ENCODE measurements at places on chromosomes 7 and 10. TPM values are rescaled to one million over a fixed set of nuclear protein-coding genes. Genes with fewer than 3 reads are reported as not detected.

The UBE3C gene
- total RNA-seq: 55.0 TPM

The PON3 gene
- not detected for total RNA-seq

- no peak for DNase-seq
Measured at GRCh38 chr10:114034923-114035645, 8.6 kb upstream of the ADRB1 start.

DNA sequence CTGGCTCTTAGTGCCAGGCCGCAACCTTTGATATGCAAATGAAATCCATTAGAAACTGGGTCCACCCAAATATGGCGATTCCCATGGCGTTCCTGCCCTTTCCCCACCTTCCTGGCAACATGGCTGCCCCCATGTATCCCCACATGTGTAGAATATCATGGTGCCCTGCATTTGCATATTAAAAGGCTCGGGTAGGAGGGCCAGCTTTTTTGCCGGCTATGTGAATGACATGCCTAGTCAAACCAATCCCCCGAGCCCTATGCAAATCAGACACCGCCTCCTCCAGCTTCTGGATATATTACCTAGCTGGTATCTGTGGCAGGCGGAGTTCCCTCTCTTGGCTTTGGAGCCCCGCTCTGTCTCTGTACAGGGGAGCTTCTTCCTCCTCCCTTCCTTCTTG, 18.3 kb downstream of the MMS19 start:
- no peak for DNase-seq

DNA sequence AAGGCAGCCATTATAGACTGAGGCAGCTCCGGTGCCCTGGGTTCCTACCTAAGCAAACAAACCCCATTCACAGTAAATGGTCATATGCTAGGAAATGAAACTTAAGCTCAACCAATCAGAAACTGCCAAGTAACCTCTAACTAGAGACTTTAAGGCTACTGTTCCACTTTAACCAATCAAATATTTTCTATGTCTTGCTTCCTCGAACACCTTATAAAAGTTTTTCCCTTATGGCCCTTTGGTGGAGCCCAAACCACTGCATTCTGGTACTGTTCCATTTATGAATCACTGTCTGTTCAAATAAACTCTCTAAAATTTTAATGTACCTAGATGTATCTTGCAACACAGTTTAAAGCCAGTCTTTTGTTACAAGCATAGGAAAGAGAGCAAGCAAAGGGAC, 361.1 kb downstream of the HGF start:
- no peak for DNase-seq

GRCh38 chr10:98980353-98980752, 255.3 kb downstream of the HPSE2 start:
- no peak for DNase-seq

- DNase-seq: no peak
Measured at GRCh38 chr7:70344726-70345125, 746.5 kb downstream of the AUTS2 start.

- DNase-seq: no peak
Measured at GRCh38 chr10:36464291-36464690, 661.1 kb upstream of the ANKRD30A start.

DNA sequence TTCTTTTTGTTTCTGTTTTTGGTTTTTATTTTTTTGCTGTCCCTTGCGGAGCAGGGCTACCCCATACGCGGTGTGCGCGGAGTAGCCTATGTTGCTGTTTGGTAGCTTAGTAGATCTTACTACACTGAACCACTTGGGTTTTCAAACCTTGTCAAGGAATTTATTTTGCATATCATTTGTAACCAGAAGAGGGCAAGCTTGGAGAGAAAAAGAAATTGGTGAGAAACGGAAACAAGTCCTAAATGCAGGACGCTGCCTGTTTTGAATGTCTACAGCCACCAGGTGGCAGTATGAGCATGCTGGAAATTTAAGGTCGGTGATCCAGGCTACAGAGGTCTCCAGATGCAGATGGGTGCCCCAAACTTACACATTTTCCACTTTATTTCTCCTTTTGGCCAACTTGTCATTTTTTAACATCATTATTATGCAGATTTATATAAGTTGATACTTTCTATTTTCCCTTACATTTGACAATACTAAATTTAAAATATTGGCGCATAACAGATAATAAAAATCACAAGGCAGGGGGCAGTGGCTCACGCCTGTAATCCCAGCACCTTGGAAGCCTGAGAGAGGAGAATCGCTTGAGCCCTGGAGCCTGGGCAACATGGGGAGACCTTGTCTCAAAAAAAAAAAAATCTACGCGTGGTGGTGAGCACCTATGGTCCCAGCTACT, 15.3 kb upstream of the TRA2A start:
- peak; percentile 81 for DNase-seq

DNA sequence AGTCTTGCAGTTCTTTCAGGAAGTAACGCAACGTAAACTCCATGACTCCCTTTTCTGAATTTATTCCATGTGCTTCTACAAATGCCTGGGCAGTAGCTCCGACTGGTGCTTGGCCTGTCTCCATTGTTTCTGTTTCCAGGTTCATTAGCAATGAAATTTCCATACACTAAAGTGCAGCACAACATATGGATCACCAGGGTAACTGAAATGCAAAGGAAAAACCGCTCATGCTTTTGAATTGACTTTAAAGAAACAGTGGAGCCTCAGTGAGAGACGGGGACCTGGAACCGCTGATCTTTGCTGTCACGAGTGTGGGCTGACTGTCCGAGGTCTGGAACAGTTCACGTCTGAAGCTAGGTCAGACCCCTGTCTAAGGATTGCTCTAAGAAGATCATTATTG, 126.5 kb upstream of the IGFBP3 start:
- no peak for DNase-seq

- no peak for DNase-seq
Measured at GRCh38 chr7:110076194-110076593, 1014.7 kb upstream of the LRRN3 start.

Data from activated CD4-positive, alpha-beta memory T cell treated with anti-CD3 and anti-CD28 coated beads, Interleukin-2, amount 10 ng/mL, durations not matched to agents 7 days and 5 days (primary cell).